Amygdala (tissue), 56 donors: ENCODE measurements at places on chromosomes 7 and 10.

- no peak for DNase-seq
Measured at GRCh38 chr10:4080225-4080805, 295.3 kb upstream of the KLF6 start.

GRCh38 chr7:127478024-127478355 is 85.5 kb upstream of the ZNF800 start:
- no peak for DNase-seq

- no peak for DNase-seq
Measured at GRCh38 chr10:89808842-89809241, 107.5 kb downstream of the KIF20B start.

GRCh38 chr10:128254476-128254875 is 128.3 kb upstream of the MKI67 start:
- DNase-seq, result no peak

- DNase-seq, result no peak
Measured at GRCh38 chr7:12741951-12742575, 54.6 kb downstream of the ARL4A start.

GRCh38 chr7:4241791-4242190 is 440.3 kb upstream of the FOXK1 start:
- no peak for DNase-seq

GRCh38 chr10:113947184-113948041 is 93.0 kb downstream of the NHLRC2 start:
- DNase-seq, result no peak

DNA sequence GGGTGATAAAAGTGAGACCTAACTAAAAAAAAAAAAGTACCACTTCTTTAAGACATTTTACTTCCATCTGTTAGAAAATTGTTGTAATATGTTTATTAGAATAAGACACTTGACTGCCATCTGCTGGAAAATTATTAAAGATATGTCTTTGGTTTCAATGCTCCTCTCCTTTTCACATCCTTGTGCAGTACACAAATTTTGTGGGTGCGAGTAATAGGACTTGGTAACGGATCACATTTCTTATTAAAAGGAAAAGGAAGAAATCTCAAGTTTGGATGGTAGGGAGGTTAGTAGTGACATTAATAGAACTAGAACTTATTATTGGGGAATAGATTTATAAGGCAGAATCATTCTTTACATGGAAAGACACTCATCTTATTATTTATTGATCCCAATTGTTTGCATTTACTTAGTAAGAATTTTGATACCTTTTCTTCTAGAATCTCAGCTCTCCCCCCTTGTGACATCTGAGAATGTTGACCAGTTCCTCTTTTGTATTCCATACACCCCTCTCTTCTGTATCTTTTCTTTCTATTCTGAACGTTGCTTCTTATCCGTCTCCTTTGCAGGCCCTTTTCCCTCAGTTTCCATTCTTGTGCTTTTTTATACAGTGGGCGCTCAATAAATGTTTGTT is 43.0 kb upstream of the RPA3 start:
- DNase-seq, result no peak

- DNase-seq, result no peak
Measured at GRCh38 chr10:124152139-124153022, 59.0 kb upstream of the CHST15 start.

DNA sequence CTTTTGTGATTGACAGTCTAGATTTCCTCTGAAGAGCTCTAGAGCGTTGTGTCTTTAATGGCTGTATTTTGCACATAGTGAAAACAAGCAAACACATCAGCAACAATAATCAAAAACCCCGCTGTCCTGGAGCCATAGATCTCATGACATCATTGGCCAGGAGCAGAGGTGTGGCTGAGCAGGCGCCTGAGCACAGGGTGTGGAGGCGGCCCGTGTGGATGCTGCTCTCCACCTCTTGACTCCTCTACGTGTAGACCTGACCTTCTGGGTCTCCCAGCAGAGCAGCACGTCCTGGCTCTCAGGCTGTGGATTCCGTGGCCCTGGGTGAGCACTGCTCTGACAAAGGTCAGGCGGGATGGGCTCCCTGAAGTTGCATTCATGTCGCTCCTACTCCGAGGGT is 63.0 kb upstream of the INSYN2A start:
- DNase-seq, result no peak

- DNase-seq, result no peak
Measured at GRCh38 chr10:35789996-35790395, 147.9 kb upstream of the FZD8 start.

DNA sequence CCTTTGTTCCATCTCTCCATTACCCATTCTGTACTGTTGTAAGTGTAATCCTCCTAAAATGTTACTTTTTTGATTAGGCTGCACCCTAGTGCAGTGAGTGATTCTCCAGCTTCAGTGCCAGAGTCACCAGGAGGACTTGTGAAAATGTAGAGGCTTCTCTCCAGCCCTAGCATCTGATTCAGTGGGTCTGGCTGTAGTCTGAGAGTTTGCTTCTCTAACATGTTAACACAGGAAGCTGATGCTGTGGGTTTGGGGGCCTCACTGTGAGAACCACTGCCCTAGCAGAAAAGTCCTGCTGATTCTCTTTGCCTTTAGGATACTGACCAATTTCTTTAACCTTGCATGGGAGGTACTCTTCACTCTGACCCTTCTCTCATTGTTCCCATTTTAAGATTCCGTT is 24.4 kb downstream of the CSGALNACT2 start:
- DNase-seq, result no peak

DNA sequence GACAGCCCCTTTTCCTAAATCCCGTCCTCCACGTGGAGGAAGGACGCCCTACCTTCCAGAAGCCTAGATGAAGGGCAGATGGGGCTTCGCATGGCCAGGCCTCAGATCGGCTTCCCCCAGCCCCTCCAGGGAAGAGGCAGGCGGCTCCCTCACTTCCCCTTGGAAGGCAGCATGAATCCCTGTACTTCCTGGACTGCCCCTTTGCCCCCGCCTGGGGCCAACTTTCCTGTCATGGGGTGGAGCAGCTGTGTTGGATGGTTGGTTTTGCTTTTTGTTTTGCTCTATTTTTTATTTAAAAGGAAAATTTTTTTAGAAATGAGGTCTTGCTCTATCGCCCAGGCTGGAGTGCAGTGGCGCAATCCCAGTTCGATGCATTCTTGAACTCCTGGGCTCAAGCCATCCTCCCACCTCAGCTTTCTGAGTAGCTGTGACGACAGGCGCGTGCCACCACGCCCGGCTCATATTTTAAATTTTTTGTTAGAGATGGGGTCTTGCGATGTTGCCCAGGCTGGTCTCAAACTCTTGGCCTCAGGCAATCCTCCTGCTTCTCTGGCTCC is 27.2 kb downstream of the GTF2IRD1 start:
- no peak for DNase-seq

- DNase-seq, result no peak
Measured at GRCh38 chr10:131311402-131311660, 190 bp downstream of the TCERG1L start.

DNA sequence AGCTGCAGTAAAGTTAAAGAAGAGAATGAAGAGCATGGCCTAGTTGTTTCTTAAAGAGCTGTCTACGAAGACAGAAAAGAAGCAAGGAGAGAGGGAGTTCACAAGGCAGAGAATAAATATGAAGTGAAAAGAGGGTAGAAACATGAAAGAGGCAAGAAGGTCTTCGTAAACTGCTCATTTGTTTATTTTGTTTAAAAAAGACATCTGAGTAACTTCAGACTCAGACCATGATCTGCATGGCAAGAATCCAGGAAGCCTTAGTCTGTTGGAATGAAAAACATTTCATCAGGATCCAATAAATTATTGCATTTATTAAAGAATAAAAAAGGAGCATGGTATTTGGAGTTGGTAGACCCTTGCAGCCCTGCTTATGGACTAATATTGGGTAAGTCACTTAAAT is 151.1 kb downstream of the SEM1 start:
- DNase-seq, result no peak

GRCh38 chr10:30197186-30197585 is 137.8 kb upstream of the JCAD start:
- no peak for DNase-seq

- no peak for DNase-seq
Measured at GRCh38 chr10:16819026-16819425, 1.8 kb upstream of the RSU1 start.

DNA sequence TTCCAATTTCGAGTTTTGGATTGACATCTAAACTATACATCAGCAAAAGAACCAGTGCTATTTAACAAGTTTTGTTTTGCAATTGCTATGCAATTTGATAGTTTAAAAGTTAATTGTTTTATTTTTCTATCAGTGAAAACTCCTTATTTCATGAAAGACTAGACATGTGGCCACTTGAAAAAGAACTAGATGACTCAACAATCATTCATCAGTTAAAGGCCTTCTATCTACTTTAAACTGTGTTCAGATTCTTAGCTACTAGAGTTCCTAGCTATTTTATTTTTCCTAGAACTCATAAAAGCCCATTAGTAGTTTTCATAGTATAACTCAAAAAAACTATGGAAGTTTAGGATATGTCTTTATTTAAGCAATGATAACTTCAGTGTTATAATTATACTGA is 104.6 kb upstream of the LSM8 start:
- DNase-seq, result no peak

- DNase-seq, result no peak
Measured at GRCh38 chr10:11245981-11246590, 228.4 kb downstream of the CELF2 start.

GRCh38 chr7:66883716-66884115 is 37.3 kb upstream of the TMEM248 start:
- DNase-seq, result no peak

GRCh38 chr10:97686301-97686961 is 610 bp downstream of the AVPI1 start:
- DNase-seq, result no peak

DNA sequence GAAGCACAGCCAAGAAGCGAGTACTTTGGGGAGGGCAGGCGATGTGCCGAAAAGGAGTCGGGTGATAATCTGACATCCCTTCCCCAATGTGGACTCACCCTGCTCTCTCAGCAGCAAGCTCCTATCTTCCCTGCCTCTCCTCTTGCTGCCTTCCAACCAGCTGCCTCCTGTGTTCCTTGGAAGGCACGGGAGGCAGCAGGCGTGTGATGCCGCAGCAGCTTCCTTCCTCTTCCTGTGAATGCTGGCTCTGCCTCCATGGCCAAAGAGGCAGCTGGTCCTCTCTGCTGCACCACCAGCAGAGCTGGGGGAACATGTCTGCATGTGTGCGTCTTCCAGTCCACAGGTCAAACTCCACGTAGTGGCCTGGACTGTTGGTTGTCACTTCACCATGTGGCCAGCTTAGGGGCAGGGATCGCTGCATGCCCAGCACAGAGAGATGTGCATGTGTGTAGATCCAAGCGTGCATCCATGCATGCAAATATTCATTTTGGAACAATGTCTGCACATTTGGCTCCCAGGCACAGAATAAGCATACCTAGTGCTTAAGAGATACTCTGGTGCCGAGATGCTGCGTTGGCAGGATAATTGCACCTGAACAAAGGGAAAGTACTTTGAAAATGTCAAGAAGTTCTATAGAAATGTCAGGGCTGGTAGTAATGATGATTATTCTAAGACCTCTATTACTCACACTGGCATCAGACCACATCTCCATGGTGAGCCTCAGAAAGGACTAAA is 499.8 kb downstream of the PLXNA4 start:
- no peak for DNase-seq

- DNase-seq, result peak; percentile 26
Measured at GRCh38 chr10:70462349-70462984, 16.1 kb upstream of the PALD1 start.

DNA sequence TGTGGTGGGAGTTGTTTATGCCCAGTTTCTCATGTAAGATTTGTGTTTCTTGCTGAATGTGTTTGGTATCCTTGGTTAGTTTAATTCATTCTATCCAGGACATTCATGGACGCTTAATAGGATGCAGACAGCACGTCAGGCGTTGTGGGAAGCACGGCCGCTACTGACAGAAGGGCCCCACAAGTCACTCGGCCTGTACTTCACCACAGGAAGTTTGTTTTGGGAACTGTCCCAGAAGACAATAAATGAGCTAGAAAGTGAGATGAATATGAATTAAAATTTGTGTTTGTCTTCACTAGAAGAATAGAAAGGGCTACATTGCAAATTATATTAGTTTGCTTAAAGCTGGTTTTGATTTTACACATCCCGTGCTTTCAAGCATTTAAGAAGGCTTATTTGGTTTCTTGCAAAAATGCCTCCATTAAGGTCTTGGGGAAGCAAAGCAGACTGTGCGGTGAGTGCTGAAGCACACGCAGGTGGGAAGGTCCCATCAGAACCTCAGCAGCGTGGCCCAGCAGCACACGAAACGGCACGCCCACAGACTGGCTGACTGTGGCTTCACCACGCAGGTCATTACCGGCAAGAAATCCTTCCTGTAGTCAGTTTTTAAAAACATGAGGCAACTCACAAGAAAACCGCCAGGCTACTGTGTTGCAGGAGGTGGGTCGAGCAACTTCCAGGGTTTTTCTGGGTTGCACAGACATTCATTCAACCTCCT is 74.1 kb downstream of the VIPR2 start:
- DNase-seq, result no peak

GRCh38 chr10:77576007-77576367 is 61.6 kb downstream of the KCNMA1 start:
- no peak for DNase-seq
